ENCODE measurements at places on chromosomes 16 and 17.

DNA sequence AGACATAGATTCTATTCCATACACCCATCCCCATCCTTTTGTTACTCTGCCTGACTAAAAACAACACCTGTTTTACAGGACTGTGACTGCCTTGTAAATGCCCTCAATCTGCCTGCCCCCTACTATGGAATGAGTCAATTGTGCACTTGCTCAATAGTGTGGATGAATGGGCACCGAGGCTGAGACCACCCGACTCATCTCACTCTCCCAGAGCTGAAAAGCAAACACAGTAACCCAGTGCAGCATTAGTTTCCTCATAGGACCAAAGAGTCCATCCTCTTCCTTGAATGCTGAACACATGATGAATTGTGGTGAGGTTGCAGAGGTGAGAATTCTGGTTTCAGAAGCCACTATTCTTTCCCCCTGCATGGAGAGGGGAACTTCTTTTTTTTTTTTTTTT, 233.7 kb downstream of the ZFHX3 start:
- no peak for DNase-seq

GRCh38 chr17:81018044-81018802, 16.7 kb upstream of the BAIAP2 start:
- DNase-seq: peak; percentile 74

GRCh38 chr17:17236295-17237025, 508 bp downstream of the FLCN start:
- peak; percentile 49 for DNase-seq

DNA sequence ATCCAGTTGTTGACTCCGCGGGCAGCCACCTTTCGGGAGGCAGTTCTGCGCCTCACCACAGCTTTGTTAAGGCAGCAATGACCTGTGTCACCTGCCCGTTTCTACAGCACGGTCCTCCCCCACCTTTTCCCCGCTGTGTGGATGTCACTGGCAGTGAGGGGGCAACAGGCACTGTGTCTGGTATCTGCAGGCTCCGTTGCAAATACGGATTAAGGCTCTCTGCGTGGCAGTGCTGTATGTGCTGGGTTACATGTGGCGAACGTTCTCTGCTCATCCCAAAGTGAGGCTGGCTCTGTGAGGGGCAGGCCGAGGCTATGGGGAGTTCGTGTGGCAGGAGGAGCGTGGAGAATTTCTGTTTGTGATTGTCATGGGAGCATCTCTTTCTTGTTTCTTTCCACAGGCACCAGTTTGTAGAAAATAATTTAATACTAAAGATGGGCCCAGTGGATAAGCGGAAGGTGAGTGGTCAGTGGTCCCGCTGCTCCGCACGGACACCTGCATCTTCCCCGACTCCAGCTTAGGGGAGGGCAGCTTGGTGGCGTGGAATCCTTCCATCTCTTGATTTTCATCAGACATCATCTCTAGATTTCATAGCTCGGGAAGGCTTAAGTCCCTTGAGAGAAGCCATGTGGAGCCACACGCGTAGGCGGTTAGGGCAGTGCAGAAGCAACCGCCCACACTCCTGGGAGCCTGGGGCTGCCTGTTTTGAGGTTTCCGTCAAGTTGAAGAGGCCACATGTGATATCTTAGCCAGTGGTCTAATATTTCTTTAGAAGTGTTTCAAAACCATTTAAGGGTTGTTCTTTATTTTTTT, 57.8 kb downstream of the PDPK1 start:
- DNase-seq: no peak

GRCh38 chr16:48959204-48959603, 322.4 kb downstream of the CBLN1 start:
- DNase-seq: peak; percentile 9

GRCh38 chr17:78908426-78908825, 5.4 kb upstream of the CEP295NL start:
- no peak for DNase-seq

DNA sequence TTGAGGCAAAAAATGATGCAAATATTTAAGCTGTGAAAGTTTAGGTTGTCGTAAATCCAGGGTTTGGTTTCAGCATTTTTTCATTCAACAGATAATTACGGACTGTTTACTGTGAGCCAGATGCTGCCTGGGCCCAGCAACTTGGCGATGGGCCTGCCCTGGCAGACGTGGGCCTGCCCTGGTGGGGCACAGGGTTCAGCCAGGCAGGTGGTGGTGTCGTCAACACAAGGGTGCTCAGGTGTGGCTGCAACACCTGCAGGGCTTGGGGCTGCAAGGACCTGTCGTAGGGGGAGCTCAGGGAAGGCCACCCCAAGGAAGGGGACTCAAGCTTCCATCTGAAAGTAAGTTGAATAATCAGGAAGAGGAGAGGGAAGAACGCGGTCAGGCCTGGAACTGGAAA, 15.1 kb downstream of the ZC3H18 start:
- no peak for DNase-seq

- DNase-seq: no peak
Observed at GRCh38 chr17:69314246-69315065, 12.5 kb downstream of the ABCA5 start.

DNA sequence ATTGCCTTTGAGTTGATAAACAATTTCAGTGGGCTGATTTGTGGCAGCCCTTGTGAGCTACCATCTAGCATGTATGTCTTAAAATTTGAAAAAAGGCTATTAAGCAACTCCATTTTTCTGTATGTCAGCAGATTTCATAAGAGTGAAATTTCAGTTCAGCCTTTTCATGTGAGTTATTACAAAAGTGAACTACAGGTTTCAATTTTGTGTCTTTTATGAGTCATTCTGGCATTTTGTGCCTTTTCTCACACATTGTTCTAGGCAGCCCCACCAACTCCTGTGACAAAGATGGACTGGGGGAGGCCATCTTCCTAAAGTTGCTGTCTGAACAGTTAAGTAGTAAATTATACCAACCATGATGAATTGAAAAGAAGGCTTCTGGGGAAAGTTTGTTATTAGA, 52.1 kb downstream of the USP10 start:
- peak; percentile 37 for DNase-seq

- peak; percentile 9 for DNase-seq
Observed at GRCh38 chr17:82696916-82697807, 1.3 kb downstream of the RAB40B start.

DNA sequence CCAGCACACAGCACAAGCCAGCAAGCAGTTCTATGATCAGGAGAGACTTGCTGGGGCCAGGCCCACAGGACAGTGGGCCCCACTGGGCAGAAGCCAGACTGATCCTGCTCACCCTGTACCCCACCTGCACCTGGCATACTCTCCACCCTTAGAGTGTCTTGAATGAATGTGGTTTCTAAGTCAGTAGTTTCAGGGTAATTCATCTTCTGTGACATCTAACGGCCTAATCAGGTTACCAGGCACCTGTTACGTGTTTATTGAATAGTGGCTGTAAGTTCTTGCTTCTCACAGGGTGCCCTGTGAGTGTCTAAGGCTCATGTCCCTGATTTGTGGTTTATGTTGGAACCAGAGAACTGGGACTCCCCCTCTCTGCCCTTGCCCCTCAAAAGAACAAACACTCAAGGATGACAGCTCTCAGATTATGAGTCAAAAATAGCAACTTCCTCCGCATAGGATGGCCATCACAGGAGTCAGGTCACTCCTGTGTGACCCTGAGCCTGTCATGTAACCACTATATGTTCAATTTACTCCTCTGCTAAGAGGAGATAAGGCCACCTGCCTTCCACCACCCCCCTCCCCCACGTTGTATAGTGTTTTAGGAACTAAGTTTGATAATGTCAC, 7.0 kb upstream of the OR2C1 start:
- no peak for DNase-seq

GRCh38 chr17:65538675-65539529, 22.5 kb downstream of the AXIN2 start:
- no peak for DNase-seq

- no peak for DNase-seq
Observed at GRCh38 chr17:21042458-21043295, at the start of gene USP22. Gene USP22 (minus strand): TSS chr17:21043011. CDS start chr17:21042835, 176 bp downstream.

- DNase-seq: no peak
Observed at GRCh38 chr16:68711421-68712139, 25.5 kb upstream of the CDH1 start.

DNA sequence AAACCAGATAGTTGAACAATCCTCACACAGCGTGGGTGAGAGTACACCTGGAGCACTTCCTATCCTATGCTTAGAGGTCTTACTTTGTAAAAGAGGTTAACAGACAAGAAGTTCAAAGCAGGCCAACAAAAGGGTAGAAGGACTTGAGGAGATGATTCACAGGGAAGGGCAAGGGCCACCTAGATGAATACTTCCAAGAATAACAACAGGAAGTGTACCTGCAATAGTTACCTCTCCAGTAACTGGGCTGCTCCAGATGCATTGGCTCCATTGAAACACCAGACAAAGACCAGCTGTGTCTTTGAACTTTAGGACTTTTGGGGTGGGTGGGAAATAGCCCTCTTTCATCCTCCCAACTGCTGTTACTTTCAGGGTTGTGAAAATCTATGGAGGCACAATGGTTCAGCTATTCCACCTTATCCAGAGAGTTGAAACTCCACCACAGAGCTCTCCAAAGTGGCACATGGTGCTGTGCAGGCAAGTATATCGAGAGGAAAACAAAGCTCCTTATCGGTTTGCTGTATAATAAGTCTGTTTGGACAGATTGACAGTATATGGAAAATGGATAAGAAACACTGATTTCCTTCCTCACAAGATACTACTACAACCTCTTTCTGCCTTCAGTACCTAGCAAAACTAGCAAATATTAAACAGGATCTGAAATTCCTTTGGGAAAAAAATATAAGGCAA, 22.7 kb downstream of the RNF43 start:
- no peak for DNase-seq

DNA sequence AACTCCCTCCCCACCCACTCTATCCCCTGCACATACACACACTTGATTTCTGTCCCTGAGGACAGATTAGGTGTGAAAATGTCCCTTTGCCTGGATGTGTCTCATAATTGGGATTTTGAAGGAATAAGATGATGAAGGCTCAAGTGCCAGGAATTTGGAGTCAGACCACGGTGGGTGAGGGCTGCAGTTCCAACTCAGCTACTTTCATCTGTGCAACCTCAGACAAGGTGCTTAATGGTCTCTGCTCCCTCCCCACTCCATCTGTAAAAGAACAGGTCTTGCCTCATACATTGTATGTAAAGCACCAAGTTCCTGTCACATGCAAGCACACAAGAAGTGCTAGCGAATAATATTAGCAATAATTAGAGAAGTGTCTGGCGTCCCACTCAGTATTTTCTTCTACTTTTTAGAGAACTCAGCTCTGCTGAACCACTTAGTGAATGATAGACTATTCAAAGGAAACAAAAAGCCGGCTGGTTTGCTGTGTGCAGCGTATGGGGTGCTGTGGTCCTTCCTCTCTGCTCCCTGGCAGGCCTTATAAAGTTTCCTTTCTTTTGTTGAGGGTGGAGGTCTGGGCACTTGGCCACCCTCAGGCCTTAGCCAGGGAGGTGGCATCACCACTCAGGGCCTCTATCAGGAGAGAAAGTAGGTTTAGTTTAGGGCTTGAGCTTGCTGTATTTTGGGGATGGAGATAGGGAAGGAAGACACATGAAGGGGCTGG, 6.4 kb downstream of the TBX4 start:
- no peak for DNase-seq

DNA sequence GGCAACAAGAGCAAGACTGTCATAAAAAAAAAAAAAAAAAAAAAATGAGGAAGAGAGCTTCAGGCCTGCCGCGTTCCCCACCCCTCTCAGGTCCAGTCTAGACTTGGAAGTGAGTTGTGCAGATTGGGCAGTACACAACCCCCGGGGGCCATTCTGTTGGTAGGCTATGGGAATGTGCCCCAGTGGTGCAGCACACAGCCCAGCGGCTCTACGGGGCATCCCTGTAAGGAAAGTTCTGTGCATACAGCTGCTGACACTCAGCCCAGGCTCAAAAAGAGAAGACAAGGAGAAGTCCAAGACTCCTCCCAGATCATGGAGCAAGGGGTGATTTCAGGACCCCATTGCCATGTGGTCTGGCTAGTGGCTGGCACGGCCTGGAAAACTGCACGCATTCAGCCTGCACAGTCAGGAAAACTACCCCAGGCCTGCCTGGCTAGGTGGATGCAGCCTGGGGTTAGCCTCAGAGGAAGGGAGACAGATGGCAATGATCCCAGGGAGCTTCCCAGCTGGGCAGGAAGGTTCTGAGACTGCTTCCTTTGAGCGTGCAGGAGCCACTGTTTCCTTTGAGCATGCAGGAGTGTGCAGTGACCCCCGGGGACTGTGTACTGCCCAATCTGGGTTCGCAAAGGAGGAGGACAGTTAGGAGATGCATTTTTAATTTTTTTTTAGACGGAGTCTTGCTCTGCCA, 44.8 kb downstream of the PECAM1 start:
- DNase-seq: no peak

DNA sequence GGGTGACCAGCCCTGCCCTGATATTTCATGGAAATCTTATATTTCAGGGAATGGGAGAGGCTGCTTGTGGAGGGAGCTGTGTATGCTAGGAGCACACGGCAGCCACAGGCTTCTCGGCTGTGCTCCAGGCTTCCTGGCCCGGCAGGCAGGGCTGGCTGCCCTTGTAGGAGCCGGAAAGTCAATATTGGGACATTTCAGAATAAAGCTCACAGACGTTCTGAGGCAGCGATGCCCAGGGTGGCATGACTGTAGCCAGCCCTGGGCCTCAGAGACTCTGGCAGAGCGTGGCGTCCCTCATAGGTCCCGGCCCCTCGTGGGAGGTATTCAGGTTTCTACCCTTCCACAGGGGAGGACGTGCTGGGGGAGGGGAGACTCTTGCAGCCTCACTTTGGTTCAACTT, 65.7 kb downstream of the BANP start:
- DNase-seq: no peak

DNA sequence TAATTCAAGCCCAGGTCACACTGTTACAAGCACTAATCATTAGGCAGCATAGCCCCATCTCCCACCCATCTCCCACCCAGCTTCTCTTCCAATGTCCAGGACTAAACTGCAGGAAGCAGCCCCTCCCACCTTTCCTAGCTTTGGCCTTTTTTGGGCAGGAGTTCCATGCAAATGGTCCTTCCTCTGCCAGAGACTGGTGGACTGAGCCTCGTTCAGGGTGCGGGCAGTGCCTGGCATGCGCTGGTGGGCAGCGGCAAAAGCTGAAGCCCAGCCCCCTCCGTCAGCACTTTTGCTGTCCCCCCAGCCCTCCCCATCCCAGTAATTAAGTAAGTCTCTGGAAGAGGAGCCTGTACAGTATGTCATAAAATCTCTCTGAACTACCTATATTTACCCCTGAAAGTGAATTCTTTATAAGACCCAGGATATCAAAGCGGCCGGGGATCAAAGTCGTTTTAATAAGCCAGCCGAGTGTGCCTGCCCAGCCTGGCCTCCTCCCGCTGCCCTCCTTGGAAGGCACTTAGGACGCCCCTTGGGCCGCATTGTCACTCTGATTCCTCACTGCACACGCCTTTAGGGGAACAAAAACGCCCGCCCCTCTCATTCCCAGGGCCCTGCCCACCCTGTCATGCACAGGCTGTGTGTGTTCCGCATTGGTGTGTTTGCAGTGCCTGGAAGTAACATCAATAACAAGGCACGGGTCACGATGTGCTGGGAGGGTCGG, 109.9 kb downstream of the IRX5 start:
- DNase-seq: no peak

- no peak for DNase-seq
Observed at GRCh38 chr17:73064084-73064938, 28.2 kb downstream of the SLC39A11 start.

Data from EH (cell line).